ENCODE measurements at places on chromosomes 6 and 20.

DNA sequence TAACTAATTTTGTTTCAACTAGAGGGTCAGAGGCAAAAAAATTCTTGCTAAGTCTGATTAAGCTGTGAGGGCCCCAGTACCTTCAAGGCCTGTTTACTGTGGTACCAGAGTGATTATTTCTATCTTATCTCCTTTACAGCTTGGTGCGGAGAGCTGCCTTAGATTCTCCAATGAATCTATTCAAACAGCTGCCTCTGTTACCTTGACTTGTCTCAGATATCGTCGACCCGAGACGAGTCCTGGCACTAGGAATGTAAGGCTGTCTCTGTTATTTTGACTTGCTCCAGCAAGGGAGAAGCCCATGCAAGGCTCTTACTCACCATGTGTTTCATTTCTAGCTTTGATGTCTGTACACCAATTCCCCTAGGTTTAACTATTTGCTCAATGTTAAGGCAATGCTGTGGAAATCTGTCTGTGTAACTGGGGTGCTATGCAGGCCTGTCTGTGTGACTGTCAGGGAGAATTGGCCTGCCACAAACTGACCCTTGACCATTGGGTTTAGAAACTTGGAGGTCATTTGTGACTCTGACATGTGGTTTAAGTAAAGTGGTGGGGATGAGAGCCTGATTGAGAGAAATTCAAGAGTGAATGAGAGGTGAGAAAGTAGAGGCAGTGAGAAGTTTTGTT, 10.4 kb upstream of the FKBPL start:
- DNase-seq = no peak
- H3K27me3 ChIP-seq = peaks cover 14% of the 10 kb centered on the region
- H3K4me1 ChIP-seq = no peaks in the 10 kb centered on the region
- no peak overlapping the region for H3K27ac ChIP-seq

DNA sequence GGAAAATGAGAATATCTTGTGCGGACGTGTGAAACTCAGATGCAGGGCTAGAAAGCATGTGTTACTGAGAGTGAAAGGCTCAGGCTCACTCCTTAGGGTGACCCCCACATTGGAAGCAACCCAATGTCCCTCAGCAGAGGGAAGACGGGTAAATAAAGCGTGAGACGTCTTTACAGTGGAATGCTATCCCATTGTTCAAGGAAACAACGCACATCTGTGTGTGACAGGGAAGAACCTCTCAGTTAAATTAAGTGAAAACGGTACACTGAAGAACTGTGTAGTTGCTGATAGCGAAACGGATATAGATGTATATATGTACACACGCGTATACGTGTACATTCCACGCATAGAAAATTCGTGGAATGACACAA, 839 bp downstream of the HNF4A start:
- H3K27me3 ChIP-seq = peaks cover 34% of the 10 kb centered on the region
- H3K4me1 ChIP-seq = no peaks in the 10 kb centered on the region
- H3K36me3 ChIP-seq = no peaks in the 10 kb centered on the region
- H3K27ac ChIP-seq = no peak overlapping the region
- no peak overlapping the region for H3K4me3 ChIP-seq

DNA sequence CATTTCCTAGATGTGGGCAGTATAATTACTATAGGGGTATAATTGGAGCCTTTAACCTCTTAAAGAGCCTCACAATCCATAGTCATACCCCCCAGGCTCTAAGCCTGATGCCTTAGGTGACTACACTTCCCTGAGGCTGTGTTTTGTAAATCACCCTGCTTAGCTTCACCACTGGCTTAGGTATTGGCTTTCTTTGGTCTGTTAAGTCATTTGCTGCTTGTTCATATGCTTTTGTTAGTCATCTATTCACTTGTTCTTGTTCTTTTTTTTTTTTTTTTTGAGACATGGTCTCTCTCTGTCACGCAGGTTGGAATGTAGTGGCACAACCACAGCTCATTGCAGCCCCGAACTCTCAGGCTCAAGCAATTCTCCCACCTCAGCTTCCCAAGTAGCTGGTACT, 26.7 kb downstream of the KAT14 start:
- no peak for DNase-seq
- peaks cover 28% of the 10 kb centered on the region for H3K4me1 ChIP-seq
- no peaks in the 10 kb centered on the region for H3K27me3 ChIP-seq

DNA sequence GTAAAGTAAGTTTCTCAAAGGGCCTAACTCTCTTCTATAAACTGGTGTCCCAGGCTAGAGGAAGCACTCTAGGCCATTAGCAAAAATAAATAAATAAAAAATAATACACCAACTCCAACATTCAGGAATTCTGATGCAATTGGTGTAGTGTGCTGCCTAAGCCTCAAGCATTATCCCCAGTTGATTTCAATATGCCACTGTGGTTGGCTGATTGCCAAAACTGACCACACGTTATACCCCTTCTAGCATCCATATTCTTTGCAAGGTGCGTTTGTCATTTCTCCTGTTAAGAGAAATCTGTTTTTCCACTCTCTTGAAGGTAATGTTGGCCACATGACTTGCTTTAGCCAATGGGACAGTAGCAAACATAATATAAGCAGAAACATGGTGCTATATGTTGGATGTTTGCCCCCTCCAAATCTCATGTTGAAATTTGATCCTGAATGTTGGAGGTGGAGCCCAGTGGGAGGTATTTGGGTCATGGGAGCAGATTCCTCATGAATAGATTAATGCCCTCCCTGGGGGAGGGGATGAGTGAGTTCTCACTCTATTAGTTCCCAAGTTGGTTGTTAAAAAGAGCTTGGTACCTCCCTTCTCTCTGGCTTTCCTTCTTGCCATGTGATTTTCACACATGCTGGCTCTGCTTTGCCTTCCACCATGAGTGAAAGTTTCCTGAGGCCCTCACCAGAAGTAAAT, 71.9 kb upstream of the PLCB4 start:
- no peak overlapping the region for H3K27ac ChIP-seq
- H3K4me1 ChIP-seq = no peaks in the 10 kb centered on the region
- no peak for DNase-seq

DNA sequence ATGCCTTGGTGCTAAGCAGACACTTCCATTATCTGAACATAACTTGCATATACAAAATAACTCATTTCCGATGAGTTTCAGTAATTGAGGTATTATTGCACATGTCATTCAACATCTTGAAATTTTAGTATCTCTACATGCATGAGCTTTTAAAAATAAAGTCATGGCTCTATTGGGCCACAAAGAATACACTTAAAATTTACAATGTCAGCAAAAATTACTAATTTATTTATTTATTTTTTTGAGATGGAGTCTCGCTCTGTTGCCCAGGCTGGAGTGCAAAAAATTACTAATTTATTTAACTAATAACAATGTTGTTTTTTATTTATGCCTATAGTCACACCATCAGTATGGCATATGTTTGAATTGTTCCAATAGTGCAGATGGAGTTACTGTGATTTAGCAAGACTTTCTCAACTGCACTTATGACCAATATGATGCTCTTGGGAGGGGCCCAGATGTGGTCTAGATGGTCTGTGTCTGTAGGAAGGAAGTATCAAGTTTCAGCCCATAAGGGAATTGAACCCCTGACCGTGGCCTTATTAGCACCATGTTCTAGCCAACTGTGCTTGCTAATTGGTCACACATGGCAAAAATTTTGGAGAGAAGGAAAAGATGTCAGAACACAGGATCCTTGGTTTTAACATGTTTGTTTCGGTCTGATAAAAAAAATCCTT, 370.7 kb upstream of the TSHZ2 start:
- no peak overlapping the region for H3K27ac ChIP-seq
- H3K4me1 ChIP-seq = no peaks in the 10 kb centered on the region
- H3K4me3 ChIP-seq = no peak overlapping the region

DNA sequence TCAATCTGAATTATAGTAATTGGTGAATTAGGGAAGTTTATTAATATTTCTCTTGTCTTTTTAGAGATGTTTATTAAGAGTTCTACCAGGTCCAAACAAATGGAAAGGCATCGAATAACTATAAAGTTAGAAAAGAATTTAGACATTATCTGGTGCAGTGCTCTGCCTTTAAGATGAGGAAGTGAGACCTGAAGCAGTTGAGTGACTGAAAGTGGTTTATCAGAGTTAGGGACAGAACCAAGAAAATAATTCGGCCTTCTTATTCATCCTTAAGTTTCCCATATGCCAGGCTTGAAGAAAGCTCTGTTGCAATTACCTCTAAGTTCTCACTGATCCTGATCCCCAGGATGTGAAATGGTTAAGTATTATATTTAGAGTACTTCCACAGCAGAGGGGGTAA, 94.2 kb upstream of the FLRT3 start:
- H3K4me3 ChIP-seq = no peak overlapping the region
- no peaks in the 10 kb centered on the region for H3K27me3 ChIP-seq
- DNase-seq = no peak
- H3K27ac ChIP-seq = no peak overlapping the region

GRCh38 chr6:56101141-56101553, 146.2 kb downstream of the COL21A1 start:
- H3K4me3 ChIP-seq = no peak overlapping the region
- H3K4me1 ChIP-seq = no peaks in the 10 kb centered on the region
- DNase-seq = no peak

DNA sequence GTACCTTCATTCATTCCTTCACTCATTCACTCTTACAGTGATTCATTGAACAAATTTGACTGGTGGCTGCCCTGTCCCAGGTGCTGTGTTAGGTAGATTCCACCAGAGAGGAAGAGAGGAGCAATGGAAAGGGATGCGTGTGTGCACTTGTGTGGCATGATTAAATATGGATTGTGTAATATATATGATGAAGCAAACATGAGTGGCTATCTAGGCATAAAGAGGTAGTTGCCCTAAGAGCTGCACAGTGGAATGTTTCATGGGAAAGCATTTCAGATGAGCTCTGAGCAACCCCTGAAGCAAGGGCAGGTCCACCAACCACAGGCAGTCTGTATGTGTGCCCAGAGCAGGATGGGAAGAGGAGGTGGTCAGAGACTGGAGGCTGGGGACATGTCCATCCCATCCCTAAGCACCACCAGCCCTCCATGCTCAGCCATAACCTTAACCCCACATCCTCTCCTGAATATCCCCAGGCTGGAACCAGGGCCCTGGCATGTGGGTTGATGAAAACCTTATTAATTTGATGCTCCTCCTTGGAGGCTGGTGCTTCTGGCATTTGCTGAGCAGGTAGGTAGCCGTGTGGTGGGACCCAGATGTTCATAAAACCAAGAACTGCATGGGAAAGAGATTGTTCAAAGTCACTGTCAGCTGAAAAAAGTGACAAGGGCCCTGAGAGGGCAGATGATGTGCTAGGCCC, 226.2 kb downstream of the SYNDIG1 start:
- H3K36me3 ChIP-seq = no peaks in the 10 kb centered on the region
- H3K27ac ChIP-seq = no peak overlapping the region
- no peak overlapping the region for H3K4me3 ChIP-seq
- peaks cover 80% of the 10 kb centered on the region for H3K27me3 ChIP-seq

DNA sequence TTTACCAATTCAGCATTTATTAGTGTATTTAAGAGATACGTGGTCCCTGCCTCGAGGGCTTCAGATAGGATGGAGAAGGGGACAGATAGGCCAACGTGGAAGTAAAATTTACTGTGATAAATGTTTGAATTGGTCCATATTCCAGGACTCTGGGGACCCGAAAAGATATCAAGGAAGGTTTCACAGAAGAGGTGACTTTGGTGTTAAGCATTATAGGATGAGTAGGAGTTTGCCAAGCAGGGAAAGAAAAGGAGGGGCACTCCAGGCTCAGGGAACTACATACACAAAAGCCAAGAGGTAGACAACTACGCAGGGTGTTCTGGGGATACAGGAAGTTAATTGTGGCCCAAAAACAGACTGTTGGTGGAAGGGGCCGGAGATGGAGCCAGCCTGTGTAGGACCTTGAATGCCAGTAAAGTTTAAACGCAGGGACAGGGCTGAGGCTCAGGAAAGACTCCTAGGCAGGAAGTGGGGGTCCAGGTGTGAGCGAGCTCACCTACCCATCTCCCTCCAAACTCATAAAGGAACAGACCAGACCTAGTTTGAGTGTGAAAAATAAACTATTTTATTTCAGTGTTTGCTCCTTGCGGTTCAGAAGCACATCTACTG, 37.0 kb downstream of the TGM2 start:
- no peaks in the 10 kb centered on the region for H3K4me1 ChIP-seq
- no peak overlapping the region for H3K4me3 ChIP-seq
- no peaks in the 10 kb centered on the region for H3K27me3 ChIP-seq
- H3K27ac ChIP-seq = no peak overlapping the region

DNA sequence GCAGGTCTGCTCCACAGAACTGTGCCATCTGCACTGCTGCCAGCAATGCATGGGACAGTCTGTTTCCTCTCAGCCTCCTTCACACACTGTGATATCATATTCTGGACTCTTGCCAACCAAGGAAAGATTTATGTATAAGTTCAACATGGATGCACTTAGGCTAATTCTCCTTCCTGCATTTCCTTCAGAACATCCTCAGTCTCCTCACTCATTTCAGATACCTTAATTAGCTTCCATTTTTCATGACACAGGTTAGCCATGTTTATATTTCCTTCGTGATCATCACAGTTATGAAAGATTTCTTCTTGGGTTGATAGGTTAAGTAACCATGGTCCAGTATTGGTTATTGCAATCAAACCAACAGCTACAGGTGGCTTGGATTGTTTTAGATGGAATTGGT, 46.4 kb upstream of the DDR1 start:
- DNase-seq = no peak
- peaks cover 11% of the 10 kb centered on the region for H3K4me1 ChIP-seq
- no peak overlapping the region for H3K4me3 ChIP-seq
- peaks cover 3% of the 10 kb centered on the region for H3K36me3 ChIP-seq
- peaks cover 10% of the 10 kb centered on the region for H3K27me3 ChIP-seq

Data from effector memory CD8-positive, alpha-beta T cell (primary cell).